Peyer's patch (tissue), 4 donors: ENCODE measurements at places on chromosomes 7 and 10.

GRCh38 chr7:14414274-14414986 is 425.0 kb upstream of the ETV1 start:
- DNase-seq = no peak

DNA sequence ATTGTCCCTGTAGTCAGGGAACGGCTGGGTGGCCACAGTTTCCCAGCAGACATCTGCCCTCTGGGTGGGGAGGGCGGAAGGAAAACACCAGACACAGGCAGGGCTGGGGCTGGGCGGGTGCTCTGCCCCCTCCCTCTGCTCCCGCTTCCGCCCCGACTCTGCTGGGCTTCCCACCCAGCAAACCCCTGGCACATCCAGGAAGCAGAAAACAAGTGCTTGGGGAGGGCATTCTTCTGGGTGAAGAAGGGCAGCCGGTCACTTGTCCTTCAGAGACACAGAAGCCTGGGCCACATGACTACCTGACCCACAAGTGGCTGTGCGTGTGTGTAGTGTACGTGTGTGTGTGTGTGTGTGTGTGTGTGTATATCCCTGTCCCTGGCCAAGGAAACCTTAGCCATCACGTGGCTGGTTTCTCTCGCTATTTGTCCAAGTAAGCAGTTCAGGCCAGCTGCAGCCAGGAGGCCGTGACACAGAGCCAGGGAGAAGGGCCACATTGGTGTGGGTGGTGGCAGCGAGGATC is 77.9 kb downstream of the ZMIZ1 start:
- no peak for DNase-seq

- no peak for DNase-seq
Observed at GRCh38 chr7:37961251-37961650, 40.8 kb downstream of the EPDR1 start.

- DNase-seq = no peak
Observed at GRCh38 chr7:127922656-127923055, 108.6 kb downstream of the LRRC4 start.

- DNase-seq = no peak
Observed at GRCh38 chr7:17654940-17655339, 285.4 kb downstream of the SNX13 start.

GRCh38 chr10:49568235-49568634 is 29.3 kb upstream of the ERCC6 start:
- DNase-seq = no peak

DNA sequence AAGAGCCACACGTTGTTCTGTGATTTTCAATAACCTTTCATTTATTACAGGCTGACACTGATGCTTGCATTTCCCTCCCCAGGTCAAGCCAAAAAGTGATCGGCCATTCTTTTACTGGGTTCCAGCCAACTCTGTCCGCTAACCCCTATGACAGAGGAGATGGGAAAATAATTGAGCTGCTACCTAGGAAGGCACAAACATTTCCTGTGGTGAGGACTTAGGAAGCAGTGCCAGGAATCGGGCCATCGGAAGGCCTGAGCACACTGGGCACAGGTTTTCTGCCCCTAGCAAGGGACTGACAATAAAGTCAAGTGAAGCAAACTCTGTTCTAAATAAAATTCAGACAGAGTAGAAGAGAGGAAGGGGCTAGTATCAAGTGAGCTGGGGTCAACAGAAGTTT is 313.0 kb upstream of the AOAH start:
- DNase-seq = no peak

DNA sequence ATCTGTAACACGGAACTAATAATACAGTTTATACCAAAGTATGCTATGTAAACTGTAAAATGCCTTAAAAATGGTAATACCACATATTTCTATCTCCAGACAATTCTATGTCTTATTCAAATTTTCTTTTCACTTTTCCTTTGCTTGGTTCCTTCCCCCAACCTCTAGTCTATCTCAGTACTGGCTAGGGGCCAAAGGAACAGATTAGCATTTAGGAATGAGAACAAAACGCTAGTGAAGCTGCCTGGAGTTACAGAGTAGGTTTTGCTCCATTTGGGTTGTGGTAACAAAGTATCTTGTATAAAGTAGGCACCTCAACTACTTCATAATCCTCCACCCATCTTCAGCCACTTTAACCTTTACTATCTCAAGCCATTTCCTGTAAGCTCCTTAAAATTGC is 94.1 kb downstream of the HBP1 start:
- DNase-seq = no peak

- DNase-seq = no peak
Observed at GRCh38 chr10:93390306-93391090, 91.6 kb downstream of the MYOF start.
